ENCODE measurements at places on chromosomes 5 and 9.
A peak's percentile ranks its signal among the peaks of the same experiment; 100 is the strongest.

DNA sequence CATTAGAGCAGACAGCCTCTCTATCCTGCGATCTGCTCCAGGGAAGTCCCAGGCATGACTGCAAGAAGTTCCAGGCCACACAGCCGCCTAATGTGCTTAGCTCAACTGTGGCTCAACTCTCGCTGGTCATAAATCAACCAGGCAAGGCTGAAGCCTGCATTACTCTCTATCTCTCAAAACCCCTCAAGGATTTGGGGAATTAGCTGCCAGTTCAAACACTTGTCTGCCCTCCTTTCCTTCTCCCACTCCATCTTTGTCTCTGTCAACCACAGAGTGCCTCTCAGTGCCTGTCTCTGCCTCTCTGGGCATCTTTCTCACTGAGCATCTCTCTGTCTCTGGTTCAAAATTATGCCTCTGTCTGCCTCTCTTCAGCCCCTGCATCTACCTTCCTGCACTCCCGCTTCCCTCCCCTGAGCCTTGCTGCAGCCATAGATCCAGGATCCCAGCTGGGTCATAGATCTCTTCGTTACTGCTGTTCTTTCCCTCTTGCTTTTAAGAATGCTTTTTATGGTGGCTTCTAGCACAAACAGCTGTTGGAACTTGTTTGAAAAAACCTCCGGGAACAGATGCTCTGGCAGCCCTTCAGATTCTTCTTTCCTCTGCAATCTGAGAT, 27.9 kb upstream of the GALNT10 start:
- DNase-seq: no peak

- no peak for DNase-seq
Observed at GRCh38 chr5:108747111-108747773, 455 bp upstream of the FER start.

DNA sequence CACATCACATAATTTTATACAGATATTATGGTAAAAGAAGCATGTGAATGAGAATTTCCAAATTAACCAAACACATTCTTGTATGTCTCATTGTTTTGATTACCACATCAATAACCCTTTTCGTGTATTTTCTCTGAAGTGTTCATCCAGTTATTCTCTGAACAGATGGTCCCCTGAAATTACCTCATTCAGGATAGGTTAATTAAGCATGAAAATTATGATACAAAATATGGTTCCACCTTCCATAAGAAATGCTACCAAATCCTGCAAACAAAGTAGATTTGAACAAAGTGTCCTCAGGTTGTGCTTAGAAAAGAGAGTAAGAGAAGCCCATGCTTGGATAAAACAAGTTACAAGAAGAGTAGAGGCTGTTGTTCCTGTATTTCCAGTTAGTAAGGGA, 83.1 kb upstream of the LMNB1 start:
- DNase-seq: no peak

GRCh38 chr9:89884356-89885083, 279.7 kb downstream of the GADD45G start:
- peak; percentile 81 for DNase-seq

- no peak for DNase-seq
Observed at GRCh38 chr5:175655411-175655810, 2.5 kb upstream of the HRH2 start.

GRCh38 chr5:147073098-147073497, 161.7 kb upstream of the STK32A start:
- no peak for DNase-seq

GRCh38 chr5:72042097-72042496, 65.2 kb upstream of the MAP1B start:
- DNase-seq: no peak

- no peak for DNase-seq
Observed at GRCh38 chr9:127626752-127627493, 14.8 kb downstream of the STXBP1 start.

GRCh38 chr5:114367029-114367428, 5.2 kb downstream of the KCNN2 start:
- no peak for DNase-seq

- no peak for DNase-seq
Observed at GRCh38 chr9:20419533-20419932, 202.8 kb downstream of the MLLT3 start.

DNA sequence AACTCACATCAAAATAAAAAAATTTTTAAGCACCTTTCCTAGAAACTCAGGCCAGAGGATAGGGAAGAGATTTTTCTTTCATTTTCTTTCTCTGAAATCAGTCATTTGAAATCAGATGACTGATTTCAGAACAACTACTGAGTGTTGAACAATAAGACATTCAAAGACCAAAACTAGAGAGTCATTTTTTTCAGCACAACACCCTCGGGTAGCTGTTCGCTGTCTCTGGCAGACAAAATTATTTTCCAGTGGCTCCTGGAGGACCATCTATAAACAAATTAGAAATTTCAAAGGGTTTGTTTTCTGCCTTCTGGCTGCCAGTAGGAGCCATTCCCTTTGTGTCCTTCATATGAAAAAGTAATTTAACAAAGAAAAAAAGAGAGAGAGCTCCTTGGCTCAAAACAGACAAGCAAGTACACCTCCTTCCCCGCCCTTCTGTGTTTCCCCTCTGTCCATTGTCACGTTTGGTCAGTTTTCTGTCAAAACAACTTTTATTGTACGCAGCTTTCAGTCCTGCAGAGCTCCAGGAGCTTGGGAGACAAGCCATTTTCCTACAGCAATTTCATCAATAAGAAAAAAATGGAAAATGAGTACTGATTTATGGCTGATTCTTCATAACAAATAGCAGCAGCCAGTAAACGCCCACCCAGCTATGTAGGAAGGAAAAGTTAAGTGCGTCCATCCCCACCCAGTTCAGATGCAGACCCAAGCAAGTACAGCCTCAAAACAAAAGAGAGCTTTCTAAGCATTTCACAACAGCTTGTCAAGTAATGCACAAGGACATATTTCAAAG, 405.2 kb downstream of the ZNF608 start:
- no peak for DNase-seq

DNA sequence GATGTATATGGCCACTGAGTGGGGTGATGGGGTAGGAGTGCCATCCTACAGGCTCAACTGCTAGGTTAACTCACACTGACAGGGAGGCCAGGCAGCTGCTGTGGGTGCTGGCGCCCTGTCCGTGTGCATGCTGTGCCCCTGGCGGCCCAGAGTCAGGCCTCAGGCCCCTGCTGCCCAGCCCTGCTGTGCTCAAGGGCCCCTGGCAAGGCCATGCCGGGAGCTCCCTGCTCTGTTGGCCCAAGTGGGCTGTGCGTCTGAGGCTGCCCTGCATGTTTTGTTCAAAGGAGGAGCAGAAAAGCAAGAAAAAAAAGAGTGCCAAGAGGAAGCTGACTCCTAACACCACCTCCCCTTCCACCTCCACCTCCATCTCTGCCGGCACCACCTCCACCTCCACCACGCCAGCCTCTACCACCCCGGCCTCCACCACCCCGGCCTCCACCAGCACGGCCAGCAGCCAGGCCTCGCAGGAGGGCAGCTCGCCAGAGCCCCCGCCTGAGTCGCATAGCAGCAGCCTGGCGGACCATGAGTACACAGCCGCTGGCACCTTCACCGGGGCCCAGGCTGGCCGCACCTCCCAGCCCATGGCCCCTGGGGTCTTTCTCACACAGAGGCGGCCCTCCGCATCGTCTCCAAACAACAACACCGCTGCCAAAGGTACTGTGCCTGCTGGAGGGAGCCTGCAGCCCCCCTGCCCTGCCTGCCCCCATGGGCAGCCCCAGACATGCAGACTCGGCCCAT, 100.1 kb downstream of the PHF2 start:
- DNase-seq: peak; percentile 72

DNA sequence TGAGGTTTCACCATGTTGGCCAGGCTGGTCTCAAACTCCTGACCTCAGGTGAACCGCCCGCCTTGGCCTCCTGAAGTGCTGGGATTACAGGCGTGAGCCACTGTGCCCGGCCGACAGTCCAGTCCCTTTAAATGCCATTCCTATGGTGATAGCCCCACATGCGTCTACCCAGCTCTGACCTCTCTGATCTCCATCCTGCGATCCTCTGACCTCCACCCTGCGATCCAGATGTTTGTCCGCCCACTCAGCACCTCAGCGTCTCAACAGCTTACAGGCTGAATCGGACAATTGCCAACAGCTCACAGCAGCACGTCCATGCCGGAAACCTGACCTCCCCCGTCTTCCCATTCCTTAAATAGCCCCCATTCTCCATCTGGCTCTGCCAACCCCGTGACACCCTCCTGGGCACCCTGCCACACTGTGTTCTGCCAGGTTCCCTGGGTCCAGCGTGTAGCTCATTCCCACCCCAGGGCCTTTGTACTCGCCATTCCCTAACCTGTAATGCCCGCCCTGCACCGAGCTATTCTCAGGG, 44.0 kb upstream of the RNU6ATAC start:
- no peak for DNase-seq

DNA sequence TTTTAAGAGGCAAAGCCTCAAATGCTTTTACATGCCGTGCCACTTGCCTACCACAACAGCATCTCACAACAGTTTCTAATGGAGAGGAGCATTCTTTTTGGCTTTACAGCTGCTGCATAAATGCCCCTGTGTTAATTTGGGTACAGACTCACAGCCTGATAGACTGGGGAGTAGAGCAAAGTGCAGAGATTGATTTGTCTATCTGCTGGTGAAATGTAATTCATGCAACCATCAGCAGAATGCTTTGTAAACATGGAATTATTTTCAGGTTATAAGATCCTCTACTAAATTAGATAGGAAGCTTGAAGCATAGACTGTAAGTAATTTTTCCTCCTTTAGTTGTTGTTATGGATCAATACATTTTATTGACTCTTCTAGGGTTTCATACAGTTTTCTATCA, 170.3 kb downstream of the CD180 start:
- no peak for DNase-seq

GRCh38 chr5:173281910-173282309, 46.3 kb downstream of the STC2 start:
- no peak for DNase-seq

DNA sequence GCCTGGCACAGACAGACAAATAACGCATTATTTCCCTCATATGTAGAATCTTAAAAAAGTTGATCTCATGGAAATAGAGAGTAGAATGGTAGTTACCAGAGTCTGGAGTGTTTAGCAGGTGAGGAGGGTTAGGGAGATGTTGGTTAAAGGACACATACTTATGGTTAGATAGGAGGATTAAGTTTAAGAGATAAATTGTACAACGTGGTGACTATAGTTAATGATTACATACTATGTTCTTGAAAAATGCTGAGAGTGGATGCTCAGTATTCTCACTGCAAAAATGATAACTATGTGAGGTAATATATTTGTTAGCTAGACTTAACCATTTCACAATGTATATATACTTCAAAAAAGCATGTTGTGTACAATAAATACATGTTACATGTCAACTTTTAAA, 38.0 kb downstream of the CERT1 start:
- no peak for DNase-seq

- DNase-seq: no peak
Observed at GRCh38 chr9:90069085-90069484, 464.3 kb downstream of the GADD45G start.

GRCh38 chr5:76180814-76181805, 97.9 kb downstream of the SV2C start:
- DNase-seq: no peak

DNA sequence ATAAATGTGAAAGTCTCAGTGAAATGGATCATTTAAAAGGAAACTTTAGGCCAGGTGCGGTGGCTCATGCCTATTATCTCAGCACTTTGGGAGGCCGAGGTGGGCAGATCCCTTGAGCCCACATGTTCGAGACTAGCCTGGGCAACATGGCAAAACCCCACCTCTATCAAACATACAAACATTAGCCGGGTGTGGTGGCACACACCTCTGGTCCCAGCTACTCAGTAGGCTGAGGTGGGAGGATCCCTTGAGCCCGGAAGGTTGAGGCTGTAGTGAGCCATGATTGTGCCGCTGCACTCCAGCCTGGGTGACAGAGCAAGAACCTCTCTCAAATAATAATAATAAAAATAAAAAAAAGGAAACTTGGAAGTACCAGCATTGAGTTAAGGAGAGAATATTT, 176.1 kb downstream of the HSPA4 start:
- no peak for DNase-seq

DNA sequence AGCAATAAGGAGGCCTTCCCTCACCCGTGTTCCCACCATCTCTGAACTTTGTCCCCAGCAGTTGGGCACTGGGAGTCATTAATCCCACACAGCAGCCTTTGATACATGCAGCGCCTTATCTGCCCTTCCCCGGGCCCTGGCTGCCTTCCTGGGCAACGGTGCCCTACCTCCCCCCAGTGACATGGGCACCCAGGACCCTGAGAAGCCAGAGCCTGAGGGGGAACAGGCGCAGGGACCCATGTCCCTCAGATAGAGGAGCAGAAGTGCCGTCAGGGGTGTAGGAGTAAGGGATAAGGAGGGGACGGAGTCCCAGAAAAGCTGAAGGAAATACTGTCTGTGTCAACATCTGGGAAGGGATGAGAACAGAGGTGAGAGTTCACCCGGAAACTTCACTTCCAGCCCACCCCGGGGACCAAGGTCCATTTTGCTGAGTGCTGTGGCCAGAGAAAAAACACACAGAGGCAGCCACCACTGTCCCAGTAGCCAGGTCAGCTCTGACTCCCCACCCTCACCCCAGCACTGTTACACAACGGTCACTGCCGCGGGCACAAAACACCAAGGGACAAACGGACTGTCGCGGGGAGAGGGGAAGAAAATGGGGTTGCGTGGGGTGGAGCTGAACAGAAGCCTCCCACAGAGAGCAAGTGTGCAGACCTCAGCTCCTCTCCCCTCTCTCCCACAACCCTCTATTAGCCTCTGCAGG, 3.8 kb downstream of the PCDH1 start:
- DNase-seq: no peak

DNA sequence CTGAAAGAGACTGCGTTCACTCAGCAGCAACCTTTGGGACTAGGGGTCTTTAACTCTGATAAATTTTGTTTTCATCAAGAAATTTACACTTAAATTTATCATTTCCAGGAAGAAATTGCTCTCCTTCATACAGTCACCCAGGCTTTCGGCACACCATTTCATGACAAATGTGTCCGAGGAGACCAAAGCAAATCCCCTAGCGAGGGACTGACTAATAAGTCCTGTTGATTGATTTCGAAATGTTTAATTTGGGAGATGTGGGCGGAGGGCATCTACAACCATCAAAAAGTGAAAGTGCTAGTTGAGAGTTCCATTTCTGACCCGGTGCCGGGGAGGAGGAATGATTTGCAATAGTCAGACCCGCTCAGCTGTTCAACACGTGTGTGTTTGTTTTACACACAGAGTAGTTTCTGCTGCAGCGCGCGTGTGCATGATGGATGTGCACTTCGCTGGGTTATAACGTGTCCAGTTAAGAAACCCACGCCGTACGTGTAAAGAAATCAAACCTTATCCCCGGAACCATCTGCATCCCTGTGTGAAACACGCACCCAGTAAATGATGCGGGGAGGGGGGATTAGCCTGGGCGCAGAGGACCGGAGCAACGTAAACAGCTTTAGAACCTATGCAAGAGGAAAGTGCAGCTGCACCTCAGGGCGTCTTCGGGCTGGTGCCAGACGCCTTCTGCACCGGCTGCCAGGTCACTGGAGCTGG, 845 bp upstream of the NR4A3 start:
- peak; percentile 89 for DNase-seq

GRCh38 chr5:158819095-158819494, 280.6 kb downstream of the EBF1 start:
- DNase-seq: no peak

DNA sequence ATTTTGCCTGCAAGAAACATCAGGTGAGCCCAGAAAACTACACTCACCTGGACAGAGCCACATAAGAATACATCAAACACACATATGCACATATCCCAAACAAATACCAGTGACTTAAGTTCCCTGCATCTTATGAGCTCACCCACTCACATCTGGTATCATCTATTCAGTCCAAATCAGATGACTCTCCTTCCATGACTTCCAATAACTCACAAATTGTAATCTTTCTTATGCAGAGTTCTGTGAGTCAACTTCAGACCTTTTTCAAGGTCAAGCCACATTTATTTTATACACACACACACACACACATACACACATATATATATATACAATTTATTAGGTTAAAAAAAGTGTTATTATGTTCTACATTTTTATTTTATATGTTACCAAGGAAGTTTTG, 1711.9 kb upstream of the CDH9 start:
- no peak for DNase-seq
